ENCODE measurements at places on chromosomes 7 and 10. TPM values are rescaled to one million over a fixed set of nuclear protein-coding genes. Genes with fewer than 3 reads are reported as not detected.

GRCh38 chr7:83148776-83149175, 13.9 kb downstream of the PCLO start:
- no peaks in the 10 kb centered on the region for H3K36me3 ChIP-seq
- no peaks in the 10 kb centered on the region for H3K4me1 ChIP-seq
- H3K27ac ChIP-seq, result no peak overlapping the region

GRCh38 chr10:20110125-20111100, 294.2 kb downstream of the PLXDC2 start:
- no peaks in the 10 kb centered on the region for H3K27me3 ChIP-seq
- H3K27ac ChIP-seq, result no peak overlapping the region
- no peak overlapping the region for H3K4me3 ChIP-seq
- no peak for DNase-seq

DNA sequence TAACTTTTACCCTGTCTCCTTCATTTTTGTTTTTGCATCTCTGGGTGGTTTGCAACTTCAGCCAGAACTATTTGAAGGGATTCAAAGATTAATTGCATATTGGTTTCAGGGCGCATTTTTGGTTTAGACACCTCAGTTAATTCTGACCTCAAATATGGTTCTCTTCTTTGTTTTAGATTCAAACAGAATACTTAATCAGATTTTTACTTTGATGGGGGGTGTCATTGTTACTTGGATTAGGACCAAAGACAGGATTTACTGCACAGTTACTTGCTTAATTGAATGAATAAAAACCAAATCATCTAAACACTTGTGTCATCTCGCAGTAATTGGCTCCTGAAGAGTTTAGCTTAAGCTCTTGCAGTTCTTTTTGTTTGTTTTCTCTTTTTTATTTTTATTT, 100.9 kb downstream of the PHTF2 start:
- no peaks in the 10 kb centered on the region for H3K27me3 ChIP-seq

GRCh38 chr7:76356823-76357222, 2.0 kb downstream of the YWHAG start:
- peaks cover 10% of the 10 kb centered on the region for H3K36me3 ChIP-seq
- peaks cover 45% of the 10 kb centered on the region for H3K4me1 ChIP-seq
- no peak for DNase-seq
- H3K4me3 ChIP-seq, result peak overlapping the region; percentile 97

DNA sequence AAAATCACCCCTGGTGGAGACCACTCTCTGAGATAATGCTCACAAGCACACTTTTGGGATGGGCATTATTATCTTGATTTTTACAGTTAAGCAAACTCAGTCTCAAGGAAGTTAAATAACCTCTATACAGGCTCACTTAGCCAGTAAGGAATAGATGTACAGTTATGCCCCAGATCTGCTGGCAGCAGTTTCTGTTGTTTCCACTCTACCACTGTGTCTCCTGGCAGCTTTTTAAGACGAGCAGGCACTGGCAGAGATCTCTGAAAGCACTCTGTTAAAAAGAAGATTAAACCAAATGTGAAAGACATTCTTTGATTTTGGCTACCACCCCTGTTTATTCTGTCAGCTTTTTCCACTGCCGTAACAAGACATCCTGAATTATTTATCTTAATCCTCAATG, 73.2 kb downstream of the SRI start:
- H3K27ac ChIP-seq, result no peak overlapping the region
- H3K4me1 ChIP-seq, result no peaks in the 10 kb centered on the region
- H3K36me3 ChIP-seq, result no peaks in the 10 kb centered on the region
- DNase-seq, result no peak
- H3K27me3 ChIP-seq, result no peaks in the 10 kb centered on the region
- H3K4me3 ChIP-seq, result no peak overlapping the region

- DNase-seq, result no peak
- H3K4me1 ChIP-seq, result no peaks in the 10 kb centered on the region
- no peaks in the 10 kb centered on the region for H3K36me3 ChIP-seq
- no peak overlapping the region for H3K27ac ChIP-seq
- H3K27me3 ChIP-seq, result no peaks in the 10 kb centered on the region
Observed at GRCh38 chr7:18386607-18387006, 108.9 kb upstream of the HDAC9 start.

DNA sequence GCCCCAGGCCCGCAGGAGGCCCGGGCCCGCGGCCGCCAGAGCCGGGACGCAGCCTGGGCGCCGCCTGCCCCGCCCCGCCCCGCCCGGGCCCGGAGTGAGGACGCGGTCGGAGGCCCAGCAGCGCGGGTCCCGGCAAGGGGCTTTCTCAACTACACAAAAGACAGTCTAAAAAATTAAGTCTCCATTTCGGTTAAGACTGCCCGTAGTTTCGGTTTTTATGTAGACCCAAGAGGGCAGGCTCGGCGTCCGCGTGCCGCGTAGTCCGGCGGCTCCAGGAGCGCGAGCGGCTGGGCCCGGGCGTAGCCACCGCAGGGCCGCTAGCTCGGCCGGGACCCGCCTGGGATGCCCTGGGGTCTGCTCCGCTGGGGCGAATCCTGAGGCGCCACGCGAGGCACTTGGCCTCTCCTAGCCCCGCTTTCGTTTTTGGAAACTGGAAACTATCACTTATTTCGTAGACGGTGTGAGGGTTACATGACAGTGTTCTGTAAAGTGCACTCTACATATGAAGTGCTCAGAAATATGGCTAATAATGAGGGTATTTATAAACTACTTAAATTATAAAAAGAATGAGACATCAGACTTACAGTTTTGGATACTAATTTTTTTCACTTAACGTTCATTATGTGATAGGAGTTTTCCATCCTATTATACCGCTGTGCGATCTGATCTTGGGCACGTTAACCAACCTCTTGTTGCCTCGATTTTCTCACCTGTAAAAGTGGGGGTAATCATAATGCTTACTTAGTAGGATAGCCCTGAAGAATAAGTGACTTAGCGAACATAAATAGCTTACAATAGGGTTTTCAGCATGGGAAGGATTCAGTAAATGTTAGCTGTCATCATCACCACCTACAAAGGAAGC, 573 bp downstream of the BLVRA start:
- peaks cover 17% of the 10 kb centered on the region for H3K4me1 ChIP-seq
- no peaks in the 10 kb centered on the region for H3K27me3 ChIP-seq
- DNase-seq, result peak; percentile 8
- no peak overlapping the region for H3K27ac ChIP-seq
- H3K36me3 ChIP-seq, result no peaks in the 10 kb centered on the region

DNA sequence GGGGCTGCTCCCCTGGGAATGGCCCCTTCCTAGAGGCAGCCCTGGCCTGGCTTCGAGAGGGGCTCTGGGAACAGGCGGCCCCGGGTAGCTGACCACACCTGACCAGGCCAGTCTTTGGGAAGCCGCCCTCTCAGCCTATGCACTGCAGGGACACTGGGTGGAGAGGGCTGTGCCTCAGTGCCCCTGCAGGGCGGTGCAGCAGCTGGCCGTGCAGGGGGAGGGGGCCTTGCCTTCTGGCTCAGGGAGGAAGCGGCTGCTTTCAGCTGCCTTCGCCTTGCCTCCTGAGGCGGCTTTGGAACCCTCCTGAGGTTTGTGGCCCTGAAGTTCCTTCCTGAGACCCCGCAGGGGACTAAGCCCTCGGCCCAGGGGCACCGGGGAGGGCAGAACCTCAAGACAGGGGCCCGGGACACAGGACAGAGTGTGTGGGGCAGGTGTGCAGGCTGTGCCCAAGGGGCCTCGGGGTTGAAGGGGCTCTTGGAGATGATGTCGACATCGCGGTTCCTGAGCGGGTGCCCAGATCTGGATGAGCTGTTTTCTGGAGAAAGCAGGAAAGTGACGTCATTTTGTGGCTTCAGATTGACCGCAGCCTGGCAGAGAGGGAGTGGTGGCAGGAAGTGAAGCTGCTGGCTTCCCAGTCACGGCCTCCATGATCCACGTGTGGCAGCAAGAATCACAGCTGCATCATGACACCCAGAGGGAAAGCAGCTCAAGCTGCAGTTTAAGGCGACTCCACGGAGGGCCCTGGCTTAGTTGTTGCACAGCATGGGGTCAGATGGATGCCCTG, 17.7 kb downstream of the ADAM8 start:
- H3K36me3 ChIP-seq, result peaks cover 7% of the 10 kb centered on the region
- H3K4me3 ChIP-seq, result peak overlapping the region; percentile 34
- H3K4me1 ChIP-seq, result peaks cover 69% of the 10 kb centered on the region
- H3K27me3 ChIP-seq, result no peaks in the 10 kb centered on the region
- DNase-seq, result peak; percentile 93

DNA sequence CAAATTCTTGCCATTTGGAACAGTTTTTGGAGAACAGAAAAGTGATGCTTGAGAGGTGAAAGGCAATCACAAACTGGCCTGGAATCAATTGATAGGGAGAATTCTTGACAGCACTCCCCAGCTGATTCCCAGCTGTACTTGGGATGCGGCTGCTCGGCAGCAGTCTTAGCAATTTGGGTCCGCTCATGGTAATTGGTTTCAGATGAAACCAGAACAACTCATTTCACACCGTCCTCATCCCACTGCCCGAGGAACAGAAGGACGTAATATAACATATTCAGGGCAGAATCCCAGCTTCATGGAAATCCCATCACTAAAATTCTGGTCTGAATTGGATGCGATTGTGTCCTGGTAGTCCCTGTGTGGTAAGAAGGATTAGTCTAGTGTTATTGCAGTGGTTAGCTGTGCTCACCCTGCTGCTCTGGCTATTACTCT, 223.3 kb upstream of the FERD3L start:
- H3K4me3 ChIP-seq, result no peak overlapping the region
- H3K27ac ChIP-seq, result no peak overlapping the region
- H3K4me1 ChIP-seq, result no peaks in the 10 kb centered on the region
- no peak for DNase-seq

DNA sequence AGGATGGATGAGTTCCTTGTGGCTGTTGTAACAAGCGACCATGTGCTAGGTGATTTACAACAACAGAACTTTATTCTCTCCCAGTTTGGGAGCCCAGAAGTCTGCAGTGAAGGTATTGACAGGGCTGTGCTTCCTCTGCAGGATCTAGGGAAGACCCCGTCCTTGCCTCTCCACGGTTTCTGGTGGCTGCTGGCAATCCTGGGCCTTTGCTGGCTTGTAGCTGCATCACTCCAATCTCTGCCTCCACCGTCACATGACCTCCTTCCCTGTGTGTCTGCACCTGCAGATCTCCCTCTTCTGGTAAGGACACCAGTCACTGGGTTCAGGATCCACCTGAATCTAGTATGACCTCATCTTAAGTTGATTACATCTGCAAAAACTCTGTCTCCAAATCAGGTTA, 115.6 kb downstream of the GLRX3 start:
- no peaks in the 10 kb centered on the region for H3K27me3 ChIP-seq
- no peak overlapping the region for H3K27ac ChIP-seq
- no peaks in the 10 kb centered on the region for H3K36me3 ChIP-seq
- no peak for DNase-seq

The ATRNL1 gene
- total RNA-seq, result not detected

GRCh38 chr10:79002336-79002735, 66.4 kb upstream of the ZMIZ1 start:
- no peak overlapping the region for H3K4me3 ChIP-seq
- peaks cover 7% of the 10 kb centered on the region for H3K4me1 ChIP-seq
- no peak for DNase-seq
- H3K36me3 ChIP-seq, result no peaks in the 10 kb centered on the region
- H3K27me3 ChIP-seq, result no peaks in the 10 kb centered on the region

The CNPY1 gene
- not detected for total RNA-seq

All from CD4-positive, alpha-beta T cell (primary cell).